Uterus (tissue), 4 donors: ENCODE measurements at places on chromosomes 12 and 14. TPM values are rescaled to one million over a fixed set of nuclear protein-coding genes. Genes with fewer than 3 reads are reported as not detected.
A peak's percentile ranks its signal among the peaks of the same experiment; 100 is the strongest.

The RAD51AP1 gene
- not detected for total RNA-seq

The KRT84 gene
- total RNA-seq: not detected

The RNASE11 gene
- total RNA-seq: not detected

The ADAMTS20 gene
- 1.2 TPM for total RNA-seq

The KDM5A gene
- total RNA-seq: 97.5 TPM

The TDRD9 gene
- not detected for total RNA-seq

The MGP gene
- 1,589 TPM for total RNA-seq

The ACVRL1 gene
- total RNA-seq: 161 TPM

The AVPR1A gene
- 59.9 TPM for total RNA-seq

The TMEM117 gene
- total RNA-seq: 6.4 TPM

The GPR84 gene
- 0.21 TPM for total RNA-seq

DNA sequence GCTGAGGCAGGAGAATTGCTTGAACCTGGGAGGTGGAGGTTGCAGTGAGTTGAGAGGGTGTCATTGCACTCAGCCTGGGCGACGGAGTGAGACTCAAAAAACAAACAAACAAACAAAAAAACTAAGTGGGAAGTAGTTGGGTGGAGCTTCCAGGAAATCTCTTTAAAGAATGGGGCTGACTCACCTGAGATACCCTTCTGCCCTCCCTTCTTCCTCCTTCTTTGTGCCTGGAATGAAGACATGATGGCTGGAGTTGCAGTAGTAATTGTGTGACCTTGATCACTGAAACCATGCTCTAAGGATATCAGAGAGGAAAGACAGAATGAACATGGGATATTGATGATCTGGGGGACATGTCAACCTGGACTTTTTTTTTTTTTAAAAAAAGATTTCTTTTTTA is 87.6 kb upstream of the MED13L start:
- no peak for DNase-seq

DNA sequence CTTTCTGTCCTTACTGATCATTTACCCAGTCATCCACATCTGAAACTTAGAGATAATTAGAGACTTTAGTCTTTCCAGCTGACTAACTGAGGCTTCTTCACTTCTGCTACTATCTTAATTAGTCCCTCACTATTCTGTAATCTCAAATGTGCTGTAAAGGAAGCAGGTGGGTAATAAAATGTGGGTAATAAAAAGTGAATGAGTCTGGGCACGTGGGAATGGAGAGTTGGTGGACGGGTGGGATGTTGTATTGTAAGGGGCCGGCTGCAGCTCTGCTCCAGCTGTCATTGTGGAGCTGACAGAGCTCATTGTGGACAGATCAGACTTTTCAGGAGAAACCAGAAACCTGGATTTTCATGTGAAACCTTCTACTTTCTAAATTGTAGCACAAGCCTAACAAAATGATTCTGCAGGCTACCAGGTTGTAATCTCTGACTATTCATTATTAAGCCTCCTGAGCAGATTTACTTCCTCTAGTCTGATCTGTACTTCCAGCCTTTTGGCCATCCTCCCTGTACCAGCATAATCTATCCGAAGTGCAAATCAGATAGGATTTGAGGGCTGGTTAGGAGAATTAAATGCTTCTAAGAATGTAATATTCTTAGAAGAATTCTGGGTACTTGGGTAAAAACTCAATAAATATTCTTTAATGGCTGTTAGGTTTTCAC is 42.0 kb upstream of the BMAL2 start:
- no peak for DNase-seq

DNA sequence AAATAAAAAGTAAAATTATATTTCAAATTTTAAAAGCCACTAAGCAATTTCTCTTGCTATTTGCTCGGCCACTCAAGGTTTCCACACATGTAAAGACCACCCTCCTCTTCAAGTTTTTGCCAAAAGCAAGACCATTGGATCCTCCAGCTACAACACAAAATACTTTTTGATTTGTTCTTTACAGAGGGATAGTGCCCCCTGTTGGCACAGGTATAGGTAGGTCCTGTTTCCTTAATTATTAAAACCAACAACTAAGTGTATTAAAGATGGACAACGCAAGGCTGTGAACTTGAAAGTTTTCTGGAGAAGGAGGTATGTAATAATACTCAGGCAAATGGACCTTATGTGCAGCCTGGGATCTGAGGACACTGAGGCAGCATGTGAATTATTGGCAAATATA is 23.8 kb downstream of the ATP6V1D start:
- no peak for DNase-seq

DNA sequence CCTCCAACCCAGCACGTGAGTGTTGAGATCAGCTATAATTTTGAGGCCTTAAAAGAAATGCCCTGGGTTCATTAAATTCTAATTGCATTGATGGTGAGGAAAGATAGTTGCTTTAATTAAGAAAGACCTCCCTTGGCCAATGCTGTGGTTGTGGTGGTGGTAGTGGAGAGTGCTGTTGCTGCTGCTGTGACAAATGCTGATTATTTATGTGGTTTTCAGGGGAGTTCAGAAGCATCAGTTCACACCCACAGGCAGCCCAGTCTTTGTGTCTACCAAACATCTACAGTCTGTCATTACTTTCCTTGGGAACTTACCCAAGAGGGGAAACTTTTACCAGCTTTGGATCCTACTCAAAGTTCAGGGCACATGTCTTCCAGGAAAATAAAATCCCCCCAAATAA is 178.4 kb upstream of the PARP11 start:
- DNase-seq: no peak

- DNase-seq: no peak
These were observed 14.2 kb downstream of the NOXRED1 start for GRCh38 chr14:77409131-77409533.

GRCh38 chr12:32344047-32344446 is 55.3 kb upstream of the FGD4 start:
- DNase-seq: no peak

DNA sequence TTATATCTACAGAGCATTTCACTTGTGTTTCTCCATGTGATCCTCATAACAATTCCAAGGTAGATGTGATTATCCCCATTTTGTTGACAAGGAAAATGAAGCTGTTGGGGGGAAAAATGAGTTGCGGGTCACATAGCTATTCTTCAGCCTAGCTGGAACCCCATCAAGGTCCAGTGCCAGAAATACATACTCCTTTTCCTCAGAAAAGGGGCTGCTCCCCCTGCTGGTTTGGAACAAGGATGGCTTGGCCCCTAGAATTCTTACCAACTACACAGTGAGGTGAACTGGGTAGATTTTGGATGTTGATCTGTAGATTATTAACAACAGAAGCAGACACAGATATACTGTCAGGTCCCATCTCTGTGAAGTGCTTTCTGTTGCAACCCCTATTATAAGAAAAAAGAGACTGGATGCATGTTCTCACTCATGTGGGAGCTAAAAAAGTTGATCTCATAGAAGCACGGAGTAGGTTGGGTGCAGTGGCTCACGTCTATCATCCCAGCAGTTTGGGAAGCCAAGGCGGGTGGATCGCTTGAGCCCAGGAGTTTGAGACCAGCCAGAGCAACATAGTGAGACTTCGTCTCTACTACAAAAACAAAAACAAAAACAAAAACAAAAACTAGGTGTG is 8.9 kb downstream of the IKZF4 start:
- DNase-seq: peak; percentile 41

GRCh38 chr14:32559048-32559447 is 229.9 kb downstream of the AKAP6 start:
- DNase-seq: no peak

DNA sequence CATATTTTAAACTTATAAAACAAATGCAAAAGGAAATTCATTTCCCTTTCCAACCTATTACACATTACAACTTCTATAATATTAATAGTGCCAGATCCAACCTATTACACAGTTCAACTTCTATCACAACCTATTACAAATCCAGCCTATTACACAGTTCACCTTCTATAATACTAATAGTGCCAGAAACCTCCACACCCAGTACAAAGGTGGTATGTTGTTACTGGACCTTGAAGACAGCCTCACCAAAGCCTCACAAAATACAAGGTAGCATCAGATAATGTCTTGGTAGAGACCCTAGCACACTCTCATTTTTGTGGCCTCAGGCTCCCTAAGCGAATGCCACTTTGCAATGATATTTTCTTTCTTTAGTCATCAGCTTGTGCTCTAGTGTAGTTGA is 68.7 kb upstream of the PELI2 start:
- DNase-seq: no peak

DNA sequence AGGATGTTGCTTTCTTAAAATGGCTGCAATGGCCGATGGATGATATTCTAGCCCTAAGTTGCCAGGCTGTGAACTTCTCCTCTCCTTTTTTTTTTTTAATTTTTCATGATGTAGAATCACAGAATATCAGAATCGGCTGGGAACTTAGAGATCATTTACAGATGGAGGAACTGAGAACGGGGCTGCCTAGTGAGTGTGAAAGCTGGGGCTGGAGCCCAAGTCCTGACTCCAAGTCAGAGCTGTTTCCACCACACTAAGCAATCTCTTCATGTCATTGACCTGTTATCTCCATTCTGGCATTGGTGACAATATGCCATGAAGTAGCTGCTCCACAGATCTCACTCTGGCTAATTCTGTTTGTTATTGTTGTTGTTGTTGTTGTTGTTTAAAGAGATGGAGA is 121.7 kb downstream of the SLC38A1 start:
- no peak for DNase-seq

GRCh38 chr14:81219759-81220579 is 790 bp downstream of the GTF2A1 start:
- peak; percentile 41 for DNase-seq

DNA sequence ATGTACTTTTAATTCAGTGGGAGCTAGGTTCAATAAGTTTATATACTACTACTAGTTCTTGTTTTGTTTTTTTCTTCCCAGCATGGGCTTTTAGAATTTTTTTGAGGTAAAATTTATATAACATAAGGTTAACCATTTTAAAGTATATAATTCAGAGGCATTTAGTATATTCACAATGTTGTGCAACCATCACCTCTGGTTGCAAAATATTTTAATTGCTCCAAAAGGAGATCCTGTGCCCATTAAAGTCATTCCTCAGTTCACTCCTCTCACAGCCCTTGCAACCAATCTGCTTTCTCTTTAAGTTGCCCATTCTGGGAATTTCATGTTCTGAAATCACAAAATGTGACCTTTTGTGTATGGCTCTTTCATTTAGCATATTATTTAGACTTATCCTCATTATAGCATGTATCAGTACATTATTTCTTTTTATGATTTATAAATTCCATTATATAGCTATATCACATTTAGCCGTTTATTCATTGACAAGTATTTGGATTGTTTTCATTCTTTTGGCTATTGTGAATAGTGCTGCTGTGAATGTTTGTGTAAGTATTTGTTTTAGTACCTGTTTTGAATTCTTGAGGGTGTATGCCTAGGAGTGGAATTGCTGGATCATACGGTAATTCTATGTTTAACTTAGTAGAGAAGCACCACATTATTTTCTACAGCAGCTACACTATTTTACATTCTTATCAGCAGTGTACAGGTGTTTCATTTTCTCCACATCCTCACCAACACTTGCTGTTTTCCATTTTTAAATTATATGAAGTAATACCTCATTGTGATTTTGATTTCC is 59.1 kb downstream of the ARHGAP5 start:
- DNase-seq: no peak
